ENCODE measurements at places on chromosomes 7 and 10.
A peak's percentile ranks its signal among the peaks of the same experiment; 100 is the strongest.

GRCh38 chr7:34313289-34313688 lies 344.7 kb upstream of the NPSR1 start:
- DNase-seq = no peak

DNA sequence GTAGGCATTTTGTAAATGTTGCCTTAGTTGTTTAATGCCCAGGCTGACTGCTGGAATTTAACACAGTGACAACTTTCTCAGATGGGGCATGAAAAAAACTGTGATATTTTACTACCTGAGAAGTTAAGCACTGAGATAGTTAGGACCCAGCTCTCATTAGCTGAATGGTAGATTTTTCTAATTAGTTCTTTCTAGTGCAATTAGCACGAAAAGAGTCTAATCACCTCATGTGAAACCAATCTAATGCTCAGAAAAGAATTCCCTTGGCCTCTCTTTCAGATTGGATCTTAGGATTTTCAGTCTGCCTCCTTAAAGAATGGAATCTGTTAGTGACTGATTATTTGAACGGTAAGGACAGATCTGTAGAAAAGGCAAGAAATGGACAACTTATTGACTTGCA lies 743.2 kb downstream of the AUTS2 start:
- no peak for DNase-seq

DNA sequence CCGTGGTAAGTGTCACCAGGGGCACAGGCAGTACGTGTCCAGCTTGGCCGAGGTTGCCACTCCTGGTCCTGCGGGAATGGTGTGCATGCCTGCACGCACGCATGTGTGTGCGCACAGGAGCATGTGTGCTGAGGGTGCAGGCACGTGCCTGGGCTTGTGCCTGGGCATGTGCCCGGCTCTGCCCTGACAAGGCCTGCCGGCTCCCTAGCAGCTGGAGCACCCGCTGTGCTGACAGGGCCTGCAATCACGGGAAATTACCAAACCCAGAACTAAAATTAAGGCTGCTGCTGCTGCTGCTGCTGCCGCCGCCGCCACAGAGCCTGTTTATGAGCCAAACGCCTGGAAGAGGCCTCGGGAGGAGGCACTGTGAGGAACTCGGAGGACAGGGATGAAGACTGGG lies 28.7 kb downstream of the GHRHR start:
- no peak for DNase-seq

DNA sequence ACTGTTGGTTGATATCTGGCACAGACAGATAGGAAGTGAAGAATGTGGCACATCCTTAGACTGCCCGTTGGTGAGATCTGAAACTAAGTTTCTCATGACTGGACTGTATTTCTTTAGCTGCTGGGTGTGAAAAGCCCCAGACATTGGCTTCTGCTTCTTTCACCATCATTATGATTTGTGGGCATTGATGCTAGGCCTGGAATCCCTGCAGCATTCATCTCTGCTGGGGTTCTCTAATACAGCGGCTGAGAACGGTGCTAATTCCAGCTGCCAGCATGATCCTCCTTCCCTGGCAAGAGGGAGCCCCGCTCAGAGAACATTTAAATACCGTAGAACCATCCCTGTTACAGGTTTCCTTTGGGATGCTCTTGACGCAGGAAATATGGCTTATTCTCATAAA lies 26.2 kb downstream of the RBM20 start:
- DNase-seq = no peak

DNA sequence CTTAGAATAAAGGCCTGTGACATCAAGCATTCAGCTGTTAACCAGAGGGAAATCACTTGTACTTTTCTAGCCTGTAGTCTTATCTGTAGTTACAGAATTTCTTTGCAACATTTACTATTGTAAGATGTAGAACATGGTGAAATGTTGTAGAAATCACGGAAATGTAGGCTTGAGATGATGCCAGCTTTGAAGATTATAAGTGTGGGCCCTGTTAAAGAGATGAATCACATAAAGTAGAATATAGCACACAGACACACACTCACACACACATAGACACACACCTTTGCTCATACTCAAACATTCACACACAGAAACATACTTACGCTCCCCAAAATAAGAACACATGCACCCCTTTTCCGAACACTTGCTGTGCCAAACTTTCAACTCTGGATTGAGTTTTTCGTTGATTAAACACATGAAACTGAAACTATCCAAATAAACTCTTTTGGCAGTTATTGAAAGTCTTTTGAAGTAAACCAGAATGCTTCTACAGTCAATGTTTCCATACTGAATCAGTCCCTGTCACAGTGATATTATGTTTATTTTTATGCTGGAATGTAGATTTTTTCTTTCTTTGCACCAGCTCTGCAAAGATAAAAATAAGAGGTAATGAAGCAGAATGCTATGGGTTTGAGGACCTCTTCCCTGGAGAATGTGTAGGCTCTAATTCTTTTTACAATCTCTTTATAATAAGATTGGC lies 230.3 kb upstream of the MEOX2 start:
- no peak for DNase-seq

DNA sequence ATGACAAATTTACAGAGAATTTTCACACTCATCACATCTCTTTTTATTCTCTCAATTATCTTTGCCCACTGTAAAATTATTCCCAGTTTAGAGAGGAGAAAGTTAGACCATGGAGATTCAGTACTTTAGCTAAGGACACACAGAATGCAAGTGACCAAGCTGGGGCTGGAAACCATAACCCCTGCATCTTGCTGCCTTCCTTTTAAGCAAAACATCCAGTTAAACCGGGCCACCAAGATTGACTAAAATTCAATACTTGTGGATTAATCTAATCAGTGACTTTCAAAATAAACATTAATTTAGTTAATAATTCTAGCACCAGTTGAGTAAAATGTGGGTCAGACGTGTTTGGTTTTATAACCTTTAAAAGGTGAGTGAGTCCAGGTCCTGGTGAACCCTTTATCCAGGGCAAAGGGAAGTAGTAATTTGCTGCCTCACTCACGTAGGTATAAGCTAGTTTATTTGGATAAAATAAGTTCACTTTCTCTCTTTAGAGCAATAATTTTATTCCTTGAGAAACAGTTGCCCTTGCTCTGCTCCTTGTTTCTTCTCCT lies 1.9 kb upstream of the CYP2C8 start:
- no peak for DNase-seq

- DNase-seq = no peak
These were observed 197.1 kb downstream of the DOCK4 start for GRCh38 chr7:112009081-112009480.

DNA sequence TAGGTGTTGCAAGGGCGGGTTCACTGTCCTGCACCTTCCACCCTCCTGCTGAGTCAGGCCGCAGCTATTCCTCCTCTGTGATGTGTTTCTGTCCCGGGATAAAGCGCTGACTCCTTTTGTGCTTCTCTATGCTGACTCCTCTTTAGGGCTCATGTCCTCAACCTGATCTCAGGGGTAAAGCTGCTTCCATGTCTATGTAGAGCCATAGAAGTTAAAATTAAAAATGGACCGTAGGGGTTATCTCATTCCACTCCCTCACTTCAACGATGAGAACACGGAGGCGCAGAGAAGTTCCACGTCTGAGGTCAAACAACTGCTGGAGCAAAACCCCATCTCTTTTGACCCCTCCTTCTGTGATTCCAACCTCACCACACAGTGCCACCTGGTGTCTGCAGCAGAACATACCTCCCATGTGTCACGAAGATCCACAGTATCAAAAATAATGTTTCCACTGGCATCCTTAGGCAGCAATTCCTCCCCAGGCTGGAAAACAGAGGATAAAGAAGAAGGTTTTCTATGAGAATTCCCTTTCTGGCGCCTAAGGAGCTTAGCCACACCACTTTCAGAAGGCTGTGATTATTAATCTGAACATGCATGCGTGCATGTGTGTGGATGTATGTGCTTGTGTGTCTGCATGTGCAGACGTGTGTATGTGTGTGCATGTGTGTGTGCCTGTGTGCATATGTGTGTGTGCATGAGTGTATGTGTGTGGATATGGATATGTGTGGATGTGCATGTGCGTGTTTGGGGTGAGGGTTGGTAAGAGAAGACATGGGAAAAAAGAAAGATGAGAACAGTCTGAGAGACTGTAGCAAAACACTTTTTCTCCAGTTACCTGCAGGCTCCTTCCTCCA lies 81.2 kb upstream of the UCN3 start:
- DNase-seq = peak; percentile 51

DNA sequence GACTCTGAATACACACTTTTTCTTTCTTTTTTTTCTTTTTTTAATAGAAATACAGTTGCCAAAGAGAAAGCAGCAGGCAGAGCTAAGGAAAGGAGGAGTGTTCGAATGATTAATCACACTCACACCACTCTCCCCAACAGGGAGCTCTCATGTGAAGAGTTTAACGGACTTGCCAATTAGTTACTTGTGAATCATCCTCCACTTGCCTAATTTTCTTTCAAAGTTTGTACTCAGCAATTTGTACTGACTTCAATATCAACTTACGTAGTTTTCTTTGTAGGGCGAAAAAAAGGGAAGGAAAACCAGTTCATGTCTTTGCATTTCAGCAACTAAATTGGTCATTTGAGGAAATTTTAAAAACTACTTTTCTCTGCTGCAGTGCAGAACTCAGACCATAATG lies 109.2 kb downstream of the PIP4K2A start:
- no peak for DNase-seq

DNA sequence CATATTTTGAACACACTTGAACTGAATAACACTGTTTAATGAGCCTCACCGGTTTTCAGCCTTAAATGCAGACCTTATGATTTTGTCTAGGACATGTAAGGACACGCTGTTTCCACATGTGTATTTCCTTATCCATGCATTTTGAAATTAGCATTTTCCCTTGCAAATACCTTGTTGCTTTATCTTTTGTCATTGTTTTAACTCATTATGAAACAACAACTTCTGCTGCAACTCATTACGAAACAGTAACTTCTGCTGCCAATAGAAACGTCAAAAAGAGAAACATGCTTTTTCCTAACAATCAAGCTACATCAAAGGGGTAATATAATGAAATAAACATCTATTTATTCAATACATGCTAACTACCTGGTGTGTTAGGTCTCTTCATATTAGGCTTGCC lies 322.0 kb downstream of the AGMO start:
- no peak for DNase-seq
